ENCODE measurements at places on chromosomes 2 and 18. TPM values are rescaled to one million over a fixed set of nuclear protein-coding genes. Genes with fewer than 3 reads are reported as not detected.
A peak's percentile ranks its signal among the peaks of the same experiment; 100 is the strongest.

DNA sequence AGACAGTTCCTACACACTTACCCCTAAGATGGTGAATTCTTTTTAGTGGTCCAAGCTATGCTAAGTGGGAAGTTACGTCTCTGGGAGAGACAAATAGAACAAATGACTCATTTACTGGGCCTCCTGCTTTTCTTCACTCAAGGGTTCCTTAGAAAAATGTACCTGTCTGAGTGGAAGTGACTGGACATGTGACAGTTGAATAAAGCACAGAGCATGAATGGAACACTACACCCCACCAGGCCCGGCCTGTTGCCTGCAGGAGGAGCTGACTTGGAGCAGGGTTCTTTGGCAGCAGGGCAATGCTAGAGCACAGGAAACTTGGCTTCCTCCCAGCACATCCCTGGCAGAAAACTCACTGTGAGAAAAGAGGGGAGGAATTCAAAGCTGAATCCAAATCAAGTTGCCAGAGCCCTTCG, 451.0 kb upstream of the SETBP1 start:
- DNase-seq: no peak

DNA sequence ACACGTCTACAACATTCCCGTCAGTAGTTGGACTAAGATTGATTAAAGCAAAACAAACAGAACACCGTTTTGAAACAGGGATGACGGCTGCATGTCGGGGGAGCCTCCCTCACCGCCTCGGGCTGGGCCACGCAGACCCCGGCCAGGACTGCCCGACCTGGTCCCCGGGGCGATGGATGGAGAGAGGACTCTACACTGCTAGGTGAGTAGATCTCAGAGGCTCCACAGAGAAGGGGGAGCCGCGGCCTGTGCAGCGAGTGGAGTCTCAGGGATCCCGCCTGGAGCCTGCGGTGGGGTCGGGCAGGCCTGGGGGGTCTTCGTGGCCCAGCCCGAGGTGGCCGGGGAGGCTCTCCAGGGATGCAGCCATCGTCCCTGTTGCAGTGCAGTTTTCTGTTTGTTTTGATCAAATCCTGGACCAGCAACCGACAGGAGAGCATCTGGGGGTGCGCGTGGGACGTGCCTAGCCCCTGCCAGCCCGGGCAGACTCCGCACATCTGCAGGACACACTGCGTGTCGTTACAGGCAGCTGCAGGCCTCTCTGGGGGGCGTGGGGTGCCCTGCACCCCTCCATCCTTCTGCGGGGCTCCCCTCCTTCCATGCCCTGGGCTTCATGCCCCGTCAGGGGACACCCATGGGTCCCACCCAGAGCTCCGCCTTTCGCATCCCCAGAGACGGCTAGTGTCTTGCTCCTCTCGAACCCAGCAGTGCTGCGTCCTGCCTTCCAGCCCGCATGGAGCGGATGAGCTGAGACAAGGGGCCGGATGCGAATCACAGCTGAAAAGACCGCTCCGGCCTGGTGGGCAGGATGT, 143.6 kb downstream of the RTP5 start:
- DNase-seq: no peak

DNA sequence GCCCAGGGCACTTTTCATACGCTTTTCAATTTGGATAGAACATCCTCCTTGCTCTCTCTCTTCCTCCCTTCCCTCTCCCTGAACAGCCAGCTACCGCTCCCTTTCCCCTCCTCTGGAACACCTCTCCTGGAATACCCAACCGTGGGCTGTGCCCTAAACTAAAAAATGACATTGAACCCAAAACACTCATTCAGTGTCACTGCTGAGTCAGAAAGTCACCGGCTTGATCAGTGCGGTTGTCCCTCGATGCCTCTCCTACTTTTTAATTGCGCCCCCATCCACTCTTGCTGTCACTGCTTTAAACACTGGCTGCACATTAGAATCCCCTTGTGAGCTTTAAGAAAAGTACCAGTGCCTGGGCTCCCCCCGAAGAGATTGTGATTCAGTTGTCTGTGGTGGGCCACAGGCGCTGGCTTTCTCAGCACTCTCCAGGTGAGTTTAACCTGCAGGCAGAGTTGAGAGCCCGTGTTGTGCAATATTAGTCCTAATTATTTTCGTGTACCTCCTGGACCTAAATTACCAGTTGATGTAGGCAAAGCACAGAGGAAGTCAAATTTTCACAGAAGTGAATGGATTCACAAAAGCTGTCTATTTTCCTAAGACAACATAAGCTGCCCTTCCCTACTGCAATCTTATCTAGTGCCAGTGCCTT, 302.0 kb downstream of the PRKCE start:
- no peak for DNase-seq

- DNase-seq: no peak
Measured at GRCh38 chr2:175805442-175806124, 196.5 kb downstream of the LNPK start.

GRCh38 chr2:235263205-235264120, 230.4 kb upstream of the AGAP1 start:
- DNase-seq: no peak

DNA sequence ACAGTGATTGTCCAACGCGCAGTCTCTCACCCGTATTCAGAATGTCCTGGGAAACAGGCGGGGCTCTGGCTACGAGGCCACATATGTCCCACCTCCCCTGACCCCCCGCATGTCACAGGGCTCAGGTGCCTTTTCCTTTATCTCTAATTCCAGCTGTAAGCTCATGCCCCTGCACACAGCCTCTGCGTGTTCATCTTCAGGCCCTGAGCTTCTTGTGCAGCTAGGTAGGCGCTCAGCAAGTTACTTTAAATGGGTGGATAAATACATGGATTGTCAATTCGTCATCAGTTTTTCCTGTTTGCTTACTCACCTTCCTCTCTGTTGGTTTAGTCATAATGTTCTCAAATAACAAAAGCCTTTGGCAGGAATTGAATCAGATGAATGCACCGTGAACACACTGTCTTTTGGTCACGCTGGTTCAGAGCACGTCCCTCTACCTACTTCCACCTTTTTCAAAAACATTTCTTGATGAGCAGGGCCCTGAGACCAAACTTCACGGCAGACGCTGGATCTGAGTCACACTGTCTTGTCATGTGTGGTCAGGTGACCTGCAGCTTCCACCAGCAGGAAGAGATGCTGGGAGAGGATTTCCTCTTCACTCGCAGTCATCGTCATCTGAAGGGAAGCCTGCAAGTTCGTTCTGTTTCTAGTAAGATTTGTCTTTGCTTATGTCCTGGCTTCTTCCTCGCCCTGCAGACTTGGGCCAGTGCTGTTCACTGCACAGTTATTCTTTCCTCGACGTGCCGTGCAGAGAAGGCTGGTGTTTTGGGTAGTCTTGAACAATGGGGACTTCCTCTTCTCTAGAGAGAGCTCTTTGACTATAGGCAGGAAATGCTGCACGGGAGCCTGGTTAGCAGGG, 138.1 kb downstream of the PTGR3 start:
- peak; percentile 22 for DNase-seq

DNA sequence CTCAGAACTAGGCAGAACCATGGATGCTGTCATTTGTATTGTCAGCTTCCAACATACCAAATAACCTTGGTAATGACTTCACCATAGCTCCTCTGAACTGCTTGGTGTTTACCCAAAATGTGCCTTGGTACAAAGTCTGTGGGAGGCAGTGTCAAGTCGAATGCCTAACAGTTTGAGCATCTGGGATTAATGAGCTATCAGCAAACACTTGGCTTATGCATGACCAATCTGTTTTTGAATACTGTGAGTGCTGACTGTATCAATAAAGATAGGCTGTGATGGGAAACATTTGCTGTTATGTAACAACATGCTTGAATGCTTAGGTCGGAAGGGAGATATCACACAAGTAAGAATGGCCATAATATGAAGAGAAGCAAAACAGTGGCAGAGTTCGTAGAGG, 455.4 kb downstream of the CMPK2 start:
- no peak for DNase-seq

GRCh38 chr2:43792653-43793052, 18.8 kb downstream of the DYNC2LI1 start:
- peak; percentile 49 for DNase-seq

DNA sequence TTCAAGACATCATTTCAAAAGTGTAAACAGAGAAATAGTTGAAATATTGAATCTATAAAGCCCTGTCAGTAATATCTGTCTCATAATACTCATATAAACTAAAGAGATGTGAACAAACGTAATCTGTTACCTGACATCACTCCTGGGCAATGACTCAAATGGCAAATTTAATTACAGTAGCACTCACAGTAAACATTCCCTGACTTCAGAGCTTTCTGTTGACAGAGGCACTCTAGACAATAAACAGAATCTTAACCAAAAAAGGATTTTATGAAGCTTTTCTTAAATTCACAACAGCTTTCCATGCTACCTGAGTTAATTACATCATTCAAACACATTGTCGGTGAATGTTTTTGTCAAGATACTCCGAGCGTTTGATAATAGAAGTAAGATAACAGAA, 128.1 kb upstream of the PDE1A start:
- DNase-seq: no peak

DNA sequence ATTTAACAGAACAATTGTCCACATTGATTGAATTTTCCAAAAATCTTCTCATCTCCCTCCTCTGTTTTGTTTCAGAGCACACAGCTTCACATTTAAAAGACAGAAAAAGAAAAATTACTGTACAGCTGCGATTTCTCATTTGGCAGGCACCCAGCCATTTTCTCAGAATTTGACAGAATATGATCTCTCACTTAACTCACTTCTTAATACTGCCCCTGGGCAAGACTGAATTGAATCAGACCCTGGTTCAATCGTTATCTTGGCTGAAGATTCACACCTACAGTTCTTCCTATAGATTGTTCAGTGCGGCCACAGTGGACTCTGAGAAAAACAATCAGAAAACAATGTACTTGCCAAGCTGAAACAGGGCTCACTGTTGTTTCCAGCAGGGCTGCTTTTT, 90.2 kb upstream of the LHCGR start:
- no peak for DNase-seq

The DSG2 gene
- 51.5 TPM for polyA plus RNA-seq
